ENCODE measurements at places on chromosomes 12 and 14.
A peak's percentile ranks its signal among the peaks of the same experiment; 100 is the strongest.

- no peak for DNase-seq
These were observed 39.8 kb upstream of the EID3 start for GRCh38 chr12:104263580-104264358.

GRCh38 chr14:88188745-88189416 lies 134.2 kb downstream of the KCNK10 start:
- no peak for DNase-seq

DNA sequence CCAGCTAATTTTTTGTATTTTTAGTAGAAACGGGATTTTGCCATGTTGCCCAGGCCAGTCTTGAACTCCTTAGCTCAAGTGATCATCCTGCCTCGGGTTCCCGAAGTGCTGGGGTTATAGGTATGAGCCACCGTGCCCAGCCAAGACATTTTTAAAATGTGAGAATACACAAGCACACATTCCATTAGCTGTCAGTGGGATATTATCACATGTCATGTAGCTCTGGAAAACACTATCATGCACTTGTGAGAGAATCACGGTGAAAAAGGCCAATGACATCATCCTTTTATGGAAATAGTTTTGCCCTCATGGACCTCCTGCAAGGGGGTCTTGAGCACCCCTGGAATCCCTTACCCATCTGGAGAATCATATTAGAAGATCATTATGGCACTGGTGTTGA lies 28.3 kb downstream of the ERC1 start:
- DNase-seq = no peak

DNA sequence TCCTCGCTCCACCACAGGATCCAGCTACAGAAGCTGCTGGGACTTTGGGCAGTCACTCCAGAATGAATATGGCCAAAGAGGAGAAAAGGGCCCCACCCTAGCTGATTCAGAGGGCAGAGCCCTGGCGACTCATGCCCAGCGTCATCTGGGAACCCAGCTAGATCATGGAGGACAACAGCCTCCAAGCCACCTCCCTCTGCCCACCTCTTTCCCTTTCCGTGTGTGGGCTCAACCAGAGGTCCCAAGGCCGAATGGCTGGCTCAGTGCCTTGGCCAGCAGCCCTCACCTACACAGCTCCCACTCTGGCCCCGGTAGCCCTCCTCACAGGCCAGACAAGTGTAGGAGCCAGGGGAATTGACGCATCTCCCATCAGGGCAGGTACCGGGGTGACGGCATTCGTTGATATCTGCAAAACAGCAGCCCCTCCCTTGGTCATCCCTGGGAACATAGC lies 17.4 kb downstream of the ISCA2 start:
- DNase-seq = no peak

DNA sequence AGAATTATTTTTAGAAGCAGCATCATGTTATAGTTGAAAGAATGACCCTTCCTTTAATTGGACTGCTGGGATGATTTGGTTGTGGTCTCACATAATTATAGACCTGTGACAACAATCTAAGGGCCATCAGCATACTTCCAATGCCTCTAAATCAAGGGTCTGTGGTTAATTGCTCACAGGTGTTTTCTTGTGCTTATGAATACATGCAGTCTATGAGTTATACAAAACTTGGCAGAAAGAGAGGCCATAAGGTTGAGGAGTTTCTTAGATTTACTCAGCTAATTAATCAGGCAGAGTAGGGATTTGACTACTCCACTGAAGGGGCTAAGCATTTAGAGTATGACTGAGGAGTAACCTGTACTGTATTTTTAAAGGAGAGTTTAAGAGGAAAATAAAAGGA lies 37.0 kb upstream of the FRMD6 start:
- DNase-seq = no peak

GRCh38 chr14:75879031-75879430 lies 102.8 kb downstream of the TGFB3 start:
- DNase-seq = no peak

GRCh38 chr14:75198291-75198933 lies 22.0 kb upstream of the TMED10 start:
- DNase-seq = no peak

- DNase-seq = peak; percentile 87
These were observed 13.9 kb downstream of the EVL start for GRCh38 chr14:100078997-100079725.

GRCh38 chr14:59305231-59305630 lies 116.8 kb downstream of the DAAM1 start:
- no peak for DNase-seq

- DNase-seq = no peak
These were observed 6.2 kb downstream of the TTLL5 start for GRCh38 chr14:75667099-75667765.

All from CD8-positive, alpha-beta T cell (primary cell).